Stimulated activated CD4-positive, alpha-beta T cell treated with anti-CD3 and anti-CD28 coated beads, Interleukin-2, amount 100 ng/mL, for 48 hours (primary cell): ENCODE measurements at places on chromosomes 1 and 21.

- peak; percentile 57 for DNase-seq
Observed at GRCh38 chr1:18597160-18598042, 33.2 kb upstream of the PAX7 start.

- DNase-seq: peak; percentile 17
Observed at GRCh38 chr1:186605762-186606350, 74.4 kb downstream of the PTGS2 start.

DNA sequence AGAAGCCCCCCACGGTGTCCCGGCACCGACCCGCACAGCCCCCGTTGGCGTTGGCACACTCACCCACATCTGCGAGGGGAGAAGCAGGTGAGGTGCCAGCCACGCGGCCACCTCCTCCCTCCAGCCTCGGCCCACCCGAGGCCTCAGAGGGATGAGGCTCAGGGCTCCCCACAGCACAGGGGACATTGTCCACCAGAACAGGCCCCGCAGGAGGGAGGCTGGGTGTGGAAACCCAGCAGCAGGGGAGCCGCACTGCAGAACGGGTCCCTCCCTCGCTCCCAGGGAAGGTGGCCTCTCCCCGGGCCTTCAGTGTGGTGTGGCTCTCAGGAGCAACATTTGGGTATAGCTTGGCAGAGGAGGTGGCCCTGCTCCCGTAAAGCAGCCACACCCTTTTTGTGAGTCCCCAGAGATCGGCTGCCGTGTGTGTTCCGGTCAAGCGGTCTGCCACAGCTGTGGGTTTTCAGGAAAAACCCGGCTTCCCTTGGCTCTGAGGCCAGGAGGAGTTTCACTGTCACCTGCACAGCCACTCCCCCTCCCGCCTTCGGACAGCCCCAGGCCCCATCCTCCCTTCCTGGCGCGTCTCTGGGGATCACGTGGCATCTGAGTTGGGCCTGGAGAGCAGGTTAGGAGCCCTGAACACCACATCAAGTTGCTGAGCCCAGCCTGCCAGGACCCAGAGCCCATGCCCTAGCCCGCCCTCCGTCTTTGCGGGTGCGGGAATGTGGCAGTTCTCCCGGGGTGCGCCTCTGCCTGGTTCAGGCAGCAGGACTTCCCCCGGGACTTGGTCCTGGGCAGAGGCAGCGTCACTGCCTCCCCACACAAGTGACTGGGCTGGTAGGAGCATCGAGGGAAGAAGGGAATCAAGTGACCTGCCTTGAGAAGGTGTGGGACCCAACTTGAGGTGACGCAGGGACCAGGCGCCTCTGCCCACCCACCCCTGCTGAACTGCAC is 64.0 kb downstream of the MEGF6 start:
- no peak for DNase-seq

GRCh38 chr21:14956807-14957206 is 108.0 kb downstream of the NRIP1 start:
- DNase-seq: no peak

GRCh38 chr21:28602546-28602945 is 390.1 kb downstream of the LTN1 start:
- DNase-seq: no peak

GRCh38 chr1:167467126-167467710 is 51.1 kb downstream of the CD247 start:
- no peak for DNase-seq

DNA sequence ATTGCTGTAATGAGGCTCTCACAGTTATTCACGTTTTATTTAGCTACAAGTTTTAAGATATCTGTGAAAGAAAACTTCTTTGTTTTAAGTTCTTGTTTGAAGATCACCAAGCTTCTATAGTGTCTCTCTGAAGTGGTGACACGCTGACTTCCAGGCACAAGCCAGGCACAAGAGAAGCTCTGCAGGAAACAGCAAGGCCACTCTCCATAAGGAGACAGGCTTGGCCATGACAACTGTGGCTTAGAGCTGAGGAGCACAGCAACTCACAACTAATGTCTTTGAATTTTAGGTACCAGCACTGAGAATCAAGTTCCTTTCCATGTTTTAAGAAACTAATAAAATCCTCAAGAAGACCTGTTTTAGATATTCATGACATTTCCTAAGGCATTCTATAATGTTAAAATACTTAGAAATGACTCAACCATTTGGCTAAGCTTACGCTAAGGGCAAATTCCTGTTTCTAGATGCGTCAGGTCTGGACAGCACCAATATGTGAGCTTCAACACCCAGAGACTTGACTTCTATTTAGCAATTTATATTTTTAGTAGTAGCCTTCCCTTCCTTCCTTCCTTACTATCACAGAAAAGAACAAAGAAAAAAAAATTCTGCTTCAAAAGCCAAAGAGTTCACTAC is 40.2 kb downstream of the APP start:
- no peak for DNase-seq

- no peak for DNase-seq
Observed at GRCh38 chr1:7781501-7781900, 2.6 kb upstream of the PER3 start.
